NCI-H187 (cell line): ENCODE measurements at places on chromosomes 3 and 15.

GRCh38 chr15:28903555-28903954, 17.8 kb downstream of the APBA2 start:
- DNase-seq: no peak

- DNase-seq: no peak
Observed at GRCh38 chr3:125126323-125126722, 70.5 kb upstream of the HEG1 start.

GRCh38 chr3:143348486-143349327, 229.1 kb downstream of the CHST2 start:
- DNase-seq: no peak

- no peak for DNase-seq
Observed at GRCh38 chr3:12439161-12439940, 44.9 kb upstream of the TSEN2 start.
